ENCODE measurements at places on chromosomes 6 and 20.

DNA sequence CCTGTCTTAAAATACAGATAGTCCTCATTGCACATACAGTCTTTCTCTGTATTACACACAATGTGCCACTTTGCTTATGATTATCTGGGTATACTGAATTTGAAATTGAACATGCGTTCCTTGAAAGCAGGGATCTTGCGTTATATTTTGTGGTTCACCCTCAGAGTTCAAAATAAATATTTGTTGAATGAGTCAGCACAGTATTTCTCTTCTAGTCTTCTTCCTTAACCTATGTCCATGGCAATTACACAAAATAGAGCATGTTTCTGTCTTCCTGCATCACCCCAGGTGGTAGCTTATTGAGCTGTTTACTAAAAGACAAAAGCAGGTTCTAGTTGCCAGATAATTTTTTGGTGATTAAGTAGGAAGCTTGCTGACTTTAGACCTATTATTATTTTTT, 272.9 kb upstream of the FERMT1 start:
- DNase-seq, result no peak

GRCh38 chr6:168015482-168016175, 18.2 kb downstream of the KIF25 start:
- no peak for DNase-seq

- no peak for DNase-seq
These were observed 63.2 kb downstream of the FGD2 start for GRCh38 chr6:37068356-37069270.

GRCh38 chr6:62904687-62905086, 306.6 kb upstream of the FKBP1C start:
- DNase-seq, result no peak

DNA sequence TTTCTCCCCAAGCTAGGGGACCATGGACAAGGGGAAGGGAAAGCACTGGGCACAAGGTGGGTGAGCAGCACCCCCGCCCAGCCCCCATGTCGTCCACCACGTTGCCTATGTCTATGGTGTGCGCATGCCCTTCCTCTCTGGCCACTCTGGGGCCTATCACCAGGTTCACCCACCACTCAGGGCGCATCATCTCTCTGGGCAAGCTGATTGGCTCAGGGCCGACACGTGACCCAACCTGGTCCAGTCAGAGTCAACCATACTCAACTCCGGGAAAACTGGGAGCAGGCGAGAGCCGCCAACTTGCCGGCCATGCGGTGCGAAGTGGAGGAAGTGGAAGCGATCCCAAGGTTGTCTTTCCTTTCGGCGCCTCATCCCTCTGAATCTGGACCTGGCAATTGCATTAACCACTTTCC, 25.9 kb downstream of the ACSS1 start:
- no peak for DNase-seq

GRCh38 chr6:129976110-129976509, 42.3 kb upstream of the L3MBTL3 start:
- DNase-seq, result no peak

GRCh38 chr20:14126856-14127255, 131.5 kb downstream of the MACROD2 start:
- no peak for DNase-seq

DNA sequence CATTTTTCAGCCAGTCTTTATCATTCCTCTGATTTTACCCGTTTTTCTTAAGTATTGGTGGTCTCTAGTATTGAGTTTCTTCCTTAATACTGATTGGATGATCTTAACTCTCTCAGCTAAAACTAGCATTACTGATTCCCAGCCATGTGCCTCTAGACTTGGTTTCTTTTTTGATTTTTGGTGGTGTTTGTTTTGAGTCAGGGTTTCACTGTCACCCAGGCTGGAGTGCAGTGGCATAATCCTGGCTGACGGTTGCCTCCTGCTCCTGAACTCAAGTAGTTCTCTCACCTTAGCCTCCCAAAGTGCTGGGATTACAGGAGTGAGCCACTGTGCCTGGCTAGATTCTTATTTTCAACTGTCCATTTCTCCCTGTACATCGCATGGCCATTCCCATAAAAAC, 24.9 kb downstream of the DPPA5 start:
- DNase-seq, result no peak

DNA sequence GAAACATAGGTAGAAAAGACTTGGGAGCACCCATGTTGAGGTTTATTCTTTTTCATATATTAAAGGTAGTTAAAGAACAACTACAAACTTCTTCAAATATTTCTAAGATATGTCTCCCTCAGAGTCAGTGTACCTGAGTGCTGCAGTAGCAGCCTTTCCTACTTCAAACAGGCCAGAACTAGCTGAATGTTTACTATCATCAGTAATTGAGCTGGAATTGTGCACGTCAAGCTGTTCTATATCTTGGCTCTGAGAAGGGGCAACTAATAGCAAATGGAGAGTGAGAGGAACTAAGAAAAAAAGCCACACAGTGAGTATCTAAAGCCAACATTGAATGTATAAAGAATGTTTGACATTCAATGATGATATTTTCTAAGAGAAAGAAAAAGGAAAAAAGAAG, 21.7 kb downstream of the MTCL3 start:
- no peak for DNase-seq

GRCh38 chr20:63177134-63177784, 38.7 kb downstream of the YTHDF1 start:
- no peak for DNase-seq

GRCh38 chr20:11017446-11017845, 343.6 kb upstream of the JAG1 start:
- no peak for DNase-seq

Data from stimulated activated CD8-positive, alpha-beta memory T cell treated with anti-CD3 and anti-CD28 coated beads, Interleukin-4, amount 100 ng/mL, for 1 hour (primary cell).